ENCODE measurements at places on chromosomes 3 and 15. TPM values are rescaled to one million over a fixed set of nuclear protein-coding genes. Genes with fewer than 3 reads are reported as not detected.

DNA sequence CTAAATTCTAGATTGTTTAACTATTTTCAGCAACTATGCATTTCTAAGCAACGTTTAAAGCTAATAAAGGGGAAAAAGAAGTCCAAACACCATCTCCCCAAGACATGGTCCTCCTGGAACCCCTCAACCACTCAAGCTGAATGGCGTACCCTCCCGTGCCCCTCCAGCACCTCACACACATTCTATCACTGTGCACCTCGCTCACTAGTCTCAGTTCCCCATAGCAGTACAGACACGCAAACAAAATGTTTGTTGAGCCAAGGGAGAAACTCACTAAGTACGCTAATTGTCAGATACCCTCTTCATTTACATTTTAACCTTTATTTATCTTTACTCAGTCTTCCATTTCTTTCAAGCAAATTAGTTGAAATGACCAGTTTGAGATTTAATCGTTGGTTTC lies 48.8 kb downstream of the ACAP2 start:
- no peak for DNase-seq
- no peaks in the 10 kb centered on the region for H3K27me3 ChIP-seq

GRCh38 chr3:160127308-160127707 lies 97.9 kb upstream of the C3orf80 start:
- H3K27me3 ChIP-seq = no peaks in the 10 kb centered on the region
- H3K36me3 ChIP-seq = no peaks in the 10 kb centered on the region
- no peak overlapping the region for H3K27ac ChIP-seq
- H3K4me3 ChIP-seq = no peak overlapping the region
- no peaks in the 10 kb centered on the region for H3K4me1 ChIP-seq

GRCh38 chr15:32705446-32705845 lies 12.4 kb upstream of the GREM1 start:
- DNase-seq = no peak
- H3K27me3 ChIP-seq = no peaks in the 10 kb centered on the region
- H3K27ac ChIP-seq = no peak overlapping the region

- no peak overlapping the region for H3K4me3 ChIP-seq
- no peak for DNase-seq
- H3K4me1 ChIP-seq = no peaks in the 10 kb centered on the region
- H3K27me3 ChIP-seq = no peaks in the 10 kb centered on the region
Observed at GRCh38 chr3:94226078-94226477, 163.2 kb downstream of the NSUN3 start.

HESX1 gene
- total RNA-seq = not detected

Data from CD8-positive, alpha-beta memory T cell (primary cell).